CD8-positive, alpha-beta T cell (primary cell): ENCODE measurements at places on chromosomes 11 and 22.

DNA sequence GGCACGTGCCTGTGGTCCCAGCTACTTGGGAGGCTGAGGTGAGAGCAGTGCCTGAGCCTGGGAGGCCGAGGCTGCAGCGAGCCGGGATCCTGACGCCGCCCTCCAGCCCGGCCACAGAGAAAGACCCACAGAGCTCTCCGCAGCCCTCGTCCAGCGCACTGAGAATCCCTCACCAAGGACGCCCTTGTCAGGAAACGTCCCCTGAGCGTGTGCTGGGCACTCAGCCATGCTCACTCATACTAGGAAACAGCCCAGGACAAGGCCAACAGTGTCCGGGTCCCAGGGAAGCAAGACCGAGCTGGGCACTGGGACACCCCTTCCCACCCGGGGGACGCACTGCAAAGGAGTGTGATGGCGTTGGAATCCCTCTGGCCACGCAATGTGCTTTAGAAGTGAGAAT lies 14.5 kb downstream of the DEAF1 start:
- no peak for DNase-seq

DNA sequence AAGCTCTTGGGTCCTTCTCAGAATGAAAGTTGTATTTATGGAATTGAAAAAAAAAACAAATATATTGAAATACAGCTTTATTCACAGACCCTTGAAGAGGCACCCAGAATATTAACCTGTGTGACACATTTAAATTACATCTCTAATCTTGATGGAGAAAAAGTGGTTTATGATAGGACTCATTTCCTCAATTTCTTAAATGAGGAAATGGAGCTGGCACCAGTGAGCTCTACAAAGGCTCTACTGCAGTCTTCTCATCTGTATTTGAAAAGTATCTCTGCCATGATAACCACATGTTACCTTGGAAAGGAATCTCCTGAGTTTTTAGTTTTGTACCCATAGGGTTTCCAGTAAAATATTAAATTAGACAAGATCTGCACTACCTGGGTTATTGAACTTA lies 186.5 kb downstream of the HIPK3 start:
- no peak for DNase-seq

DNA sequence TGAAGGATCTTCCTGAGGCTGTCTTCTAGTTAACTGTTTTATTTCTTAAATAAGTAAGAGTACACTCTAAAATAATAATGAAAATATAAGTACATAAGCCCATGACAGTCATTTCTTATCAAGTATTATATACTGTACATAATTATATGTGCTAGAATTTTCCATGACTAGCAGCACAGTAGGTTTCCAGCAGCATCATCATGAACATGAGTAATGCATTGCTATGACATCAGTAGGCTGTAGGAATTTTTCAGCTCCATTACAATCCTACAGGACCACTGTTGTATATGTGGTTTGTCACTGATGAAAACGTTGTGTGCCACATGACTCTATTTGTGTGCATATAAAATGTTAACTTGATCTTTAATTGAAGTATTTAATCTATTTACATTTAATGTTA lies 22.0 kb downstream of the ZNF202 start:
- no peak for DNase-seq

GRCh38 chr11:57314221-57314973 lies 10.4 kb downstream of the TNKS1BP1 start:
- no peak for DNase-seq

DNA sequence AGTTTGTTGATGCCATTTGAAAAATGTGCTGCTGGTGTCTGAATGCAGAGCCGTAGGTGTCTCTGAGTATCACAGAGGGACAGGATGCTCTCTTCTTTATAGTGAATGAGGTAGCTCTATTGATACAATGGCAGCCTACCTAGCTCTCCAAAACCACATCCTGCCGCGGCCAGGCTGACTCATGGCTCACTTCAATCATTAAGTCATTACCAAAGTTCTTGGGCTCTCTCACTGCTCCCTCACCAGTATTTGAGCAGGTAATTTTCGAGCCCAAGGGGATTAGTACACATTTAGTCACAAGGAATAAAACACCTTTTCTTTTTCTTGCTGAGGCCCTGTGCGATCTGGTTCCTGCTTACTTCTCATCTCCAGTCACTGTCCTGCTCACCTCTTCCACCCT lies 509.0 kb upstream of the LARGE1 start:
- DNase-seq, result no peak

- no peak for DNase-seq
Observed at GRCh38 chr11:117075186-117075585, 23.0 kb downstream of the SIK3 start.

GRCh38 chr11:15114501-15115475 lies at the start of gene INSC:
TSS of gene INSC (plus strand) at chr11:15114923. CDS start at chr11:15149175, 34,252 bp downstream.
- no peak for DNase-seq

- DNase-seq, result no peak
Observed at GRCh38 chr11:1868636-1869291, 15.9 kb downstream of the LSP1 start.

DNA sequence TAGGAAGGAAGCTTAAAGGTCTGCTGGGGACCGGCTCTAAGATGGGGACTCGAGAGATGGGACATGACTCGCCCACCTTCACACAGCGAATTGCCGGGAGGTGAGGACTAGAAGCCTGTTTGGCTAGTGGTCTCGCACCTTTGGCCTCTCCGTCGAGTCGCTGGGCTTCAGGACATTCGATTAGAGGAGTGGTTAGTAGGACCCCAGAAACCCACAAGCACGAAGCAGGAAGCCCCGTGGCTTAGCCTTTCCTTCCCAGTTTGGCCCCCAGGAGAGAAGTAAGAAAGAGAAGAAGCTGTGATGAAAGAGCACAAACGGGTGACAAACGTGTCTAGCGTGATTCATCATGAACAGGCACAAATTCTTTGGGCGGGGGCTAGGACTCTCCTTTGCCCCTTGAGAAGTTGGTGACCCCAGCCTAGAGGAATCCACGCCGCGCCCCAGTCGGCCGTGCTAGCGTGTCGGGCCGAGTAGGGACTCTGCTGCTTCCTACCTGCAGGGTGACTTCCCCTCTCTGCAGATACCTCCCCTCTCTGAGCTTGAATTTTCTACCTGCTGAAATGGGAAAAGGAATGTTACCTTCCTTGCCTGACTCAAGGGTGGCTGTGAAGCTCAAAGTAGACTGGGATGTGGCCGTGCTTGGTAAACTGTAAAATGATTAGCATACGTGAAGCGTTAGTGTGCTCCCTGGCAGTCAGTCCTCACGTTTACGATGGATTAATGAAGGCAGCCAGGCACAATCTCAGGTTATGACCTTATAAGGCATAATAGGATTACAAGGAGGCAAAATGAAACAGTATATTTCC lies 1.1 kb upstream of the ADM start:
- no peak for DNase-seq

GRCh38 chr11:56905936-56906335 lies 82.8 kb upstream of the OR5AK2 start:
- DNase-seq, result no peak

- no peak for DNase-seq
Observed at GRCh38 chr22:16964366-16964765, 43.7 kb downstream of the GAB4 start.

DNA sequence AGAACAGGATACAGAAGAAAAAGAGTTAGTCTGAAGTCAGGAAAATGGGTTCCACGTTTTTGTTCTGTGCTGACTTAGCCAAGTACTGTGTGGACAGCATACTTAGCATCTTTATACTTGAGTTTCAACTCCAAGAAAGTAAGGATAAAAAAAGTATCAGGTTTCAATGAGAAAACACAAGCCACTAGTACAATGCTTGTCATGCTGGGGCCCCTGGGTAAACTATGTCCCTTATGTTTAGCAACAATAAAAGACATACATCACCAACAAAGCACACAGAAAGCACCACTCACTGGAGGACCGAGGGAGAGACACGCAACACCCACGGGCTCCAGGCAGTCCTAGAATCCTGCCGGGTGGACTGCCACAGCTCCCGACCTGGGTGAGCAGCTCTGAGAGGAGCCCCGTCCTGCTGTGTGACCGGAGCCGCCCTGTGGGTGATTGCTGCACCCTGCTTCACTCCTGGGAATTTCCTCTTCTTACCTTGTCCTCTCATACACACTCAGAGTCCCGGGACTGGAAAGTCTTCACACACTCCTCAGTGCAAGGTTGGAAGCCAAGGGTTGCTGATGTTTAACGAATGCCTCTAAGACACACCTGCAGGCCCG lies 890.5 kb downstream of the BRD1 start:
- DNase-seq, result no peak

DNA sequence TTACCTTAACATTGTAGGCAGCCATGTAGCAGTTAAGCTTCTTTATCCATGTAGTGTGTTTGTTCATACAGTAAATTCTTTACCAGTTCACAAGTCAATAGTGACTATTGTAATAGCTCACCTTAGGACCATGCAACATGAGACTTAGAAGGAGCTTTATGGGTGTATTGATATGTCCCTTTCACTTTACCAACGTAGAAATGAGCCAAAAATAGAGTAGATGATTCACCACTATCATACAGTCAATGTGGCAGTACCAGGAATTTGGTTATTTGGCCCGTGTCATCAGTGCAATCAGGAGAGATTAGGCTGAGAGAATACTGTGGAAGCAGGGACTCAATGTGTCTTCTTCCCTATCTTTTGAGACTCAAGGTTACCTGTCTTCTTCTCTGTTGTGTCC lies 4.7 kb downstream of the ZDHHC13 start:
- DNase-seq, result no peak

DNA sequence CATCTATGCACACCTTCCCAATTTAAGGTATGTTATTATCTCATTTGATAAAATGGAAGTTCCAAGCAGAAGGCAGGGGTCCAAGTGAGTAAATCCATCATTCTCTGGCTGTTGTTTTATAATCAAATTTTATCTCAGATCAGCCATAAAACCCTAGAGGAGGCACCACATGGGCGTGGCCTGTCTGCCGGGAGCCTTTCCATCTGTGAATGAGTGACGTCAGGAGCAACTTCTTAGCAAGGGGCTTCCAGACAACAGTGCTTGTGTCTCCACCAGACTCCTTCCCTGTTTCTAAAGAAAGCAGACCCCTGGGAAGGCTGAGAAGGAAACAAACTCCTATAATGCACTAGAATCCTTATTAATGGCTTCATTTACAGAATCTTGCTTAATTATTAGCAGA lies 13.5 kb downstream of the SEZ6L start:
- no peak for DNase-seq

DNA sequence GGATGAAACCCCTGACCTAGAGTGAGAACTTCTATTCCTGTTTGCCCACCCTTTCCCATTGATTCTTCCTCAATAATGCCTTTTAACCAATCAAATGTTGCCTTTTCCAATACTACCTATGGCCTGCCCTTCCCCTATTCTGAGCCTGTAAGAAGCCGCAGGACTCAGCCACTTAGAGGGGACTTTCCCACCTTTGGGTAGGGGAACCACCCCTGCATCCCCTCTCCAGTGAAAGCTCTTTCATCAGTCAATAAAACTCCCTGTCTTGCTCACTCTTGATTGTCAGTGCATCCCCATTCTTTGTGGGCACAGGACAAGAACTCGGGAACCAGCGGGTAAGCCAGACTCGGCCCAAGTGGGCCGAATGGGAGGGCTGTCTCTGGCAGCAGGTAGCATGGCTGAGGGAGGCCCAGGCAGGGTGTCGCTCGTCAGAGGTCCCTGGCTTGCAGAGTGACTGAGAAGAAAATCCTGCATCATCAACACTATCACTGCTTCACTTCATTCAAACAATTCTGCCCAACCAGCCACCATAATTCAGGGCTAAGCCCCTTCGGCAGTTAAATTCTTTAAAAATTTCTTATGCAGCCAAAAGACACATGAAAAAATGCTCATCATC lies 30.4 kb downstream of the LDHAL6A start:
- no peak for DNase-seq

DNA sequence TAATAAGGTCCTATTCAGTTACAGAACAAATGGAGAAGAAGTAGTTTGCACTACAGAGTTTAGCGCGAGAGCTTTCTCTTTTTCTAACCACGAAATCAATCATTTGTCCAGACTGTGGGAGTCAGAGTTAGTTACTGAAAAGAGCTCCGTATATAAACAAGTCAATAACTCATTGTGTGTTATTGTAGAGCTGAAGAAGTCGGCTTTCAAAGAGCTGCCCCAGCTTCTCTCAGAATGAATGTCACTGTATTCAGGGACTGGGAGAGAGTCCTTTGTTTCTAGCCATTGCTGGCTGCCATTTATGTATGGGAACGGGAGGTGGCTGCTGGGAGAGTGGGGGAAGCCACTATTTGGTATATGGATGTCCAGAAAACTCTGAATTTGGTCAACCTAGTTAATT lies 227.8 kb downstream of the DCDC1 start:
- no peak for DNase-seq

DNA sequence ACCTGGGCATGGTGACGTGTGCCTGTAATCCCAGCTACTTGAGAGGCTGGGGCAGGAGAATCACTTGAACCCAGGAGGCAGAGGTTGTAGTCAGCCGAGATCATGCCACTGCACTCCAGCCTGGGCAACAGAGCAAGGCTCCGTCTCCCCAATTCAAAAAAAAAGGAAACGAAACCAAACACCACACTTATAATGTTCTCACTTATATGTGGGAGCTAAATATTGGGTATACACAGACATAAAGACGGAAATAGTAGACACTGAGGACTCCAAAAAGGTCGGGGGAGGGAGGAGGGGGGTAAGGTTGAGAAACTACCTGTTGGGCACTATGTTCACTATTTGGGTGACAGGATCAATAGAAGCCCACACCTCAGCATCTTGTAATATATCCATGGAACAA lies 94.3 kb downstream of the GAB2 start:
- DNase-seq, result no peak

DNA sequence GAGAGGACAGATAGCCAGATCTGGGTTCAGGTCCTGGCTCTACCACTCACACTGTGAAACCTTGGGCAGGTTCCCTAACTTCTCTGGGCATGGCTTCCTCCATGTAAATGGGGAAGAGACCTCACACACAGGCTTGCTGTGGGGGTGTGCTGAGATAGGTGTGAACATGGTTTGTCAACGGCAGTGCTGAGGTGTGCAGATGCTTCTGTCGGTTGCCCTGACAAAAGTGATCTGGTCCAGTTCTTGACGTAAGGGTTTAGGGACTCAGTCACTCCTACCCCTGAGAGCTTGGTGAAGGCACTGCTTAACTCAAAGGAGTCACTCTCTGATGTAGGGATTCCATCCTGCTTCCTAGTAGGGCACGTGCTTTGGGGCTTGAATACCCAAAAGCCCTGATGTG lies 2.0 kb downstream of the C1QTNF4 start:
- no peak for DNase-seq

- DNase-seq, result no peak
Observed at GRCh38 chr11:7520981-7521487, 7.2 kb downstream of the PPFIBP2 start.

DNA sequence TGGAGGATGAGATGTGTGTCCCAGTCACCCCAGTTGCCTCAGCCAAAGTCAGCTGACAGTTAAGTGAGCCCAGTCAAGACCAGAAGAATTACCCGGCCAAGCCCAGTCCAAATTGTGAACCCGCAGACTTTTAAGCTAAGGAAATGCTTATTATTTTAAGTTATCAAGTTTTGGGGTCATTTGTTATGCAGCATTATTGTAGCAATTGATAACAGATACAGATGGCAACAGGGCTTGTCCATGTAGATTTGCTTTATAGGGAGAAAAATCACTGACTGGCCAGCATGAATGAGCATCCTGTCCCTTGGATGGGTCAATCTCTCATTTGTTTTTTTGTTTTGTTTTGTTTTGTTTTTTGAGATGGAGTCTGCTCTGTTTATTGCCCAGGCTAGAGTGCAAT lies 22.9 kb downstream of the SDHAF2 start:
- no peak for DNase-seq

- DNase-seq, result no peak
Observed at GRCh38 chr11:120613264-120614226, 102.0 kb downstream of the GRIK4 start.
